ENCODE measurements at places on chromosomes 16 and 17.

DNA sequence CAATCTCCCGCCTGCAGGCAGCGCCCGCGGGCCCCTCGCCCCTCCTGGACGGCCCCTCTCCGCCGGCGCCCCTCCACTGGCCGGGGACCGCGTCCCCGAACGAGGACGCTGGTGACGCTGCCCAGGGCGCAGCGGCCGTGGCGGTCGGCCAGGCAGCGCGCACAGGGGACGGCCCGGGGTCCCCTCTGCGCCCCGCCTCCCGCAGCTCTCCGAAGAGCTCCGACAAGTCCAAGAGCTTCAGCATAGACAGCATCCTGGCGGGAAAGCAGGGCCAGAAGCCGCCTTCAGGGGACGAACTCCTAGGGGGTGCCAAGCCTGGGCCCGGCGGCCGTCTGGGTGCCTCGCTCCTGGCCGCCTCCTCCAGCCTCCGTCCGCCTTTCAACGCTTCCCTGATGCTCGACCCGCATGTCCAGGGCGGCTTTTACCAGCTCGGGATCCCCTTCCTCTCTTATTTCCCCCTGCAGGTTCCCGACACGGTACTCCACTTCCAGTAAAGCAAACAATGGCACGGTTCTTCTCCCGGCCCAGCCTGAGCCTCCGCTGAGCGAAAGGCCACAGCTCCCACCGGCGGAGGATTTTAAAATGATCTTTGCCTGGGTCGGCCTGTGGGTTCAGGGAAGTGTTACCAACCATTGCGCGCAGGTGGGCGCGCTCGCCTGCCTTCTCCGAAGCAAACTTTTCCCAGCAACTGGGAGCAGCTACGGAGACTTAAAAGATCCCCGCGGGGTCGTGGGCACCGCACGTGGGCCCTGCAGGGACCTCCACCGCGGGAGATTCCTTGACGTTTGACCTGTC lies 1.1 kb downstream of the FOXL1 start:
- DNase-seq: no peak

DNA sequence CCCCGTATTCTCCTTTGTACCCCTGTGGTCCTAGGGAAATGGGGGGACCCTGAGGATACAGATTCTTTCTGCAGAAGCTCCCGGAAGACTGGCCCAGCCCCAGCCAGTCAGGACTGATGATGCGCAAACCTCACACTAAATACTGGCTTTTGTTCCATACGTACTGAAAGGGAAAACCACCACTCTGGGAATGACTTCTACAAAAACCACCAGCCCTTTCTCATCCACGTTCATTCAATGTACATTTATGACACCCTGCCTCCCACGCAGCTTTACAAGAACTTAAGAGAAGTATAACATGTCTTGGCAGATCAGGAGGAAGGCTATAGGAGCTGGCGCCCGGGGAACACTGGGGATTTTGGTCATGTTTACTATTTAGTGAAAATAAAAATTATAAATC lies 70.6 kb downstream of the MARCHF10 start:
- DNase-seq: no peak

- DNase-seq: peak; percentile 52
These were observed 88.2 kb upstream of the FA2H start for GRCh38 chr16:74862743-74863244.

DNA sequence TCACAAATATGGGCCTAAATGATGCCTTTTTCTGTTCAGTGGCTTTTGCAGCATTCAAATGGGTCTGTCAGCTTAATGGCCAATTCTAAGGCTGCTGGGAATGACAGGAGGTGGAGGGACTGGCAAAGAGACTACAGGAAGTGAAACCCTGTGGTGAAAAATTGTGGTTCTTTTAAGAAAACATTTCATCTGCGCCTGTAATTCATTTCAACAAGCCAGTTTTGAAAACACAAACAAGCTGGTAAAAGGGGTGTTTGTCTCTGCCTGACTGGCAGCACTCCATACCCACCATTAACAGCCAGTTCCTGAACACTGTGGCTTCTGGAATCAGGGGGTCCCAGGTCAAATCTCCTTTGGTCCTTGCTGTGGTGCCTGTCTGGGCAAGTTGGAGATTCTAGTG lies 3.6 kb upstream of the KDM8 start:
- DNase-seq: peak; percentile 71

DNA sequence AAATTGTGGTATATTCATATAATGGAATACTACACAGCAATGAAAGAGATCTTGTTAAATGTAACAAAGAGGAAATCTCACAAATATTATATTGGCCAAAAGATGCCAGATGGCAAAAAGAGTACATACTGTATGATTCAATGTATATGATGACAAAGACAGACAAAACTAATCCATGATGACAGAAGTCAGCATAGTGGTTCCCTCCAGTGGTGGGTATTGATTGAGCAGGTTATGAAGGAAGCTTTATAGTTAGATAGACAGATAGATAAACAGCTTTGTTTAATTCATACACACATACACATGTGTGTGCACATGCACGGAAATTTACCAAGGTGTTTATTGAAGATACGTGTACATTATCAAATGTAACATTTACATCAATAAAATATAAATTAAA lies 74.4 kb upstream of the SMIM36 start:
- DNase-seq: no peak

GRCh38 chr16:12199524-12199923 lies 223.0 kb downstream of the SNX29 start:
- no peak for DNase-seq

DNA sequence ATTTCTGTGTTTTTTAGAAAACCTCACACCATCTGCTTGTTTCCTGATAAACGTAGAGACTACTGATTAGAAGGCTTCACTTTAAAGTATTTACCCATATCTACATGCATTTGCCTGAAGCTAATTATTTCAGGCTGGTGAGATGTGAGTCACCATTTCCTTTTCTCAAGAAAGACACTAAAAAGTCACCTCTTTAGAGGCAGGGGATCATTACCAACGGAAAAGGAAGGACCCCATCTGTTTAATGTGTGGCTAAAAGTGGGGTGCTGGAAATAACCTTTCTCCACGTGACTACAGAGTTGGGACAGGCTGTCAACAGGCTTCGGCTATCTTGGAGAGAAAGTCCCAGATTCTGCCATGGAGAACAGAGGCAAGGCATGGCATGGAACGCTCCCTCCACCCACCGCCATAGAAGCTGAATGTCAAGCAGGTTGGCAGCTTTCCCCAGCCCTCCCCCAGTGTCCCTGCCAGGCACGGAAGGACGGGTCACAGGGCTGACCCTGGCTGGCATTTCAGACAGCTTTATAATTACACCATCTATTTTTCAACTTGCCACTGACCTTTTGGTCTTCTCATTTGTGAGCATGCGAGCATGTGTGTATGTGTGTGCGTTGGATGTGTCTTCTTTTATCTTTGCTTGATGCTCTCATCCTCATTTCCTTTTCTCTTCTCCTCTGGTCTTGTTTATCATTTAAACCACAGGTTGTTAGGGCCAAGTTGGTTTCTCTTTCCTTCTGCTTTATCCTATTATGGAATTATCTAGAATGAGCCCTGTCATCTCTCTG lies 157.0 kb downstream of the CPPED1 start:
- peak; percentile 39 for DNase-seq

- peak; percentile 75 for DNase-seq
These were observed 32.2 kb upstream of the HAS3 start for GRCh38 chr16:69073181-69073702.

DNA sequence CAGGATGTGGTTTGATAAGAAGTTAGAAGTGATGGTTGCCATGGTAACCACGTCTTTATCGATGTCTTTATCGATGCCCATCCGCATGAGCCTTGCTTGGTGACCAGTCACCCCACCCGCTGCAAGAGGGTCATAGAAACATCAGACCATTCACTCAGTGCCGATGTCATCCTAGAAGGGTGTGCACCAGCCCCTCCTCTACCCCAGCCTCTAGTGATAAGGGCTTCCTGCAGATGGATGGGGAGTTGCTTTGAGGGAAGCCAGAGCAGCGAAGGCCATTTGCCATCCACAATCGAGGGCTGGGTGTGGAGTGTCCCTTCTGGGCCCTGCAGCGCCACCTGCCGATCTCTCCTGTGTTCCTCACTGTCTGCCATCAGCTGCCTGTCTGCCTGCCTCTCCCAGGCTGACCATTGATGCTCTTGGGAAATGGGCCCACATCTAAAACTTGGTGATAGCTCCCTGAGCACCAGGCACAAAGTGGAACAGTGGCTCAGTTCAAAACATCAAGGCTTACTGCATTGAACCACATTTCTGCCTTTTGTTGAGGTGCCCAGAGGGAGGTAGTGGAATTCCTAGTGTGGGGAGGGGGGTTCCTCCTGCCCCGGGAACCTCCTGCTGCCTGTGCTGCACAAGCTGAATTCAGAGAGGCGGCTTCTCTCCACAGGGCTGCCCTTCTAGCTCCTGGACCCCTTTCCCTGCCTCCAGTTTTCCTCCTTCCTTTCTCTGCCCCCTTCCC lies 8.9 kb downstream of the CALB2 start:
- peak; percentile 57 for DNase-seq

DNA sequence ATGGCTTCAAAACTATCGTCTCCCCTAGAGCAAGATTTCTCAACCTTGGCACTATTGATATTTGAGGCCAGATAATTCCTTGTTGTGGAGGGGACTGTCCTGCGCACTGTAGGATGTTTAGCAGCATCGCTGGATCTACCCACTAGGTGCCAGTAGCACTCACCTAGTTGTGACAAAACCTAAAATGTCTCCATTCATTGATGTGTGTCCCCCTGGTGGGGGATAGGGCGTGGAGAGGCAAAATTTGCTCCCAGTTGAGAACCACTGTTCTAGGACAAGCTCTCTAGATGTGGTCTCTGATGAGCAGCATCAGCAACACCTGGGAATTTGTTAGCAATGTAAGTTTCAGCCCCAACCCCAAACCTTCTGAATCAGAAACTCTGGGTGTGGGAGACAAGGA lies 259.0 kb downstream of the XYLT1 start:
- peak; percentile 11 for DNase-seq

DNA sequence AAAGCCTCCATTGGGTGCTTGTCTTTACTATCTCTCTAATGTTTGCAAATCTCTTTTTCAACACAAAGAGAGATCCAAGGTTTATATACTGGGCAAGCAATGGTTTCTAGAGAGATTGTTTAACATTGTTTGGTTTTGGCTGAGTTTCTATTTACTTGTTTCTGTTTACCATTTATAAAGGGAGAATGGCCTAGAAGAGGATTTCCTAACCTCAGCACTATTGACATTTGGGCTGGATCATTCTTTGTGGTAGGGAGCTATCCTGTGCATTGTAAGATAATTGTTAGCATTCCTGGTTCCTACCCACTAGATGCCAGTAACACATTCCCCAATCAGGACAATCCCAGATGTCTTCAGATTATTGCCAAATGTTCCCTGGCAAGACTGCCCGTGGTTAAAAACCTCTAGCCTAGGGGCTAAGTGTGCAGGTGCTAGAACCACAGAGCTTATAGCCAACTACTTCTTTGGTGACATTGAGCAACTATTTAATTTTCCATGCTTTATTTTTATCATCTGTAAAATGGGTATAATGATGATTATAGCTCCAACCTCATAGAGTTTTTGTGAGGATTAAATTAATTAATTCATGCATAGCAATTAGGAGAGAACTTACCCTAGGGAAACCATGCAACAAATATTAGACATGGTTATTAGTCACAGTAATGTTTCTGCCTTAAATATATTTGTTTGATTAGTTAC lies 413.9 kb upstream of the MAF start:
- DNase-seq: peak; percentile 95

GRCh38 chr17:8610558-8610957 lies 20.0 kb downstream of the MYH10 start:
- no peak for DNase-seq

DNA sequence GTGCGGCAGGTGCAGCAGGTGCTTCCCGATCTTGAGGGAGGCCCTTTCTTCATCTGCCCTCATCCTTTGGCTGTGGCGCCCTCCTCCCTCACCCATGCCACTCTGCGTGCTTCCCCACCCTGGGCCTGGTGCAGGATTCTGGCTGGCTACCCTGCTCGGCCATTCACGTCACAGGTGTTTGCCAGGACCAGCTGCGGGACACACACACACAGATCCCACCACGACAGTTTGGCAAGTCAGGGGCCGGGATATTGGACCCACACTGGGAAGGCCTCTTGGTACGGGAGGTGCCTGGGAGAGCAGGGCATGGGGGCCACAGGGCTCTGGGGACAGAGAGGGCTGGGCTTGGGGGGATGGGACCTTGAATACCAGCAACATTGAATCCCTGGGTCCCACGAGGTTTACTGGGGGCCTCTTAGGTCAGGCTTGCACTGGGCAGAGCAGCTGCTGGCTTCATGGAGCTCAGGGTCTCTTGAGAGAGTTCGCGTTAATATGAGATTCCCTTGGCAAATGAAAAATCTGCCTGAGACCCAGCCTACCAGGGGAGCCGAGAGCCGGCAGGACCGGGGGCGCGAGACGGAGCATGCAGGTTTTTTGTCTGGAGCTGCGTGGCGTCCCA lies 15.1 kb downstream of the ADCY7 start:
- no peak for DNase-seq

DNA sequence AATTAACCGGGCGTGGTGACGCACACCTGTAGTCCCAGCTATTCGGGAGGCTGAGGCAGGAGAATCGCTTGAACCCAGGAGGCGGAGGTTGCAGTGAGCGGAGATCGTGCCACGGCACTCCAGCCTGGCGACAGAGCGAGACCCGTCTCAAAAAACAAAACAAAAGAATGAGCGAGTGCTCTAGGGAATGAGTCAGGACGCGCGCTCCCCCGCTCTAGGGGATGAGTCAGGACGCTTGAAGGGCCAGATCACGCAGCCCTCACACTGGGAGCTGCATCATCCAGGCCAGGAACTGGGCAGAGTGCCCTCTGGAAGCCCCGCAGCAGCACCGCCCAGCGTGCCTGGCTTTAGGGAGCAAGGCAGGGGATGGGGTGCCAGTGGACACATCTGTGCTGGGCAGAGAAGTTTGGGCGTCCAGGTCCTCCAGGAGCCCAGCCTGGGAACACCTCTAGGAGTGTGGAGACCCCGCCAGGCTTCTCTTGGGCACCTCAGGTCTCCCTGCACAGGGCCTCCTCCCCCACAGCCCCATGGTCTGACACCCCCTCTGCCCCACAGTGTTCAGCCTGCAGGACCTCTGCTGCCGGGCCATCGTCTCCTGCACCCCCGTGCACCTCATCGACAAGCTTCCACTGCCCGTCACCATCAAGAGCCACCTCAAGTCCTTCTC lies 3.9 kb upstream of the WFIKKN1 start:
- peak; percentile 90 for DNase-seq

- peak; percentile 7 for DNase-seq
These were observed 464.5 kb downstream of the WWOX start for GRCh38 chr16:78563905-78564304.

- DNase-seq: no peak
These were observed 35.1 kb upstream of the IL21R start for GRCh38 chr16:27366687-27367460.

- DNase-seq: no peak
These were observed 72.6 kb downstream of the BANP start for GRCh38 chr16:88023786-88024185.

- peak; percentile 95 for DNase-seq
These were observed 38.7 kb upstream of the NGFR start for GRCh38 chr17:49456183-49456965.

Measured in H4 (cell line).